ENCODE measurements at places on chromosomes 7 and 10.

DNA sequence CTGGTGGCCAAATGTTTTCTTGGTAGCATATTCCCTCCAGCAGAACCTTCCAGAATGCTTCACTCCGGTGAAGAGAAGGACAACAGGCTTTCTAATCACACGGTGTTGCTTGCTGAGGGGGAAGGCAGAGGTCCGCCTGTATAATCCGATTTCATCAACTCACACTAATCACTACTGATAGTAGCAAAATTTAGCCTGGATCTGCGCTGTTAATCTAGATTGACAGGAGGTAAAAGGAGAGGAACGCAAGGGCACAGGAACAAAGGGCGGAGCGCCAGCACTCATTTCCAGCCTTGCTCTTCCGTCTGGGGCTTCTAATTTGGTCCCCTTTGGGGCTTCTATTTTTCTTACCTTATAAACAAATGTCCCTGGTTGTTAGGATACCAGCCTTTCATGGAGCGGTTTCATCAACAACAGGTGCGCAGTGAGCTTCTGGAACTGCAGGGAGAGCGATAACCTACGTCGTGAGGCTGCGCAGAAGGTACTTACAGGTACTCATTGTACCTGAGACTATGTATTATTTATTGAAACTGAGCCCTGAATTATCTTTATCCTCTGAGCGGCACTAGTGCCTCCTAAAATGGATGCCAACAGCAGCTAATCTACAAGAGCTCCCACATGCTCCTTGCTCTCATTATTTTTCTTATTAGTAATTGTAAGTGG, 150.6 kb downstream of the CACNB2 start:
- no peak for DNase-seq

DNA sequence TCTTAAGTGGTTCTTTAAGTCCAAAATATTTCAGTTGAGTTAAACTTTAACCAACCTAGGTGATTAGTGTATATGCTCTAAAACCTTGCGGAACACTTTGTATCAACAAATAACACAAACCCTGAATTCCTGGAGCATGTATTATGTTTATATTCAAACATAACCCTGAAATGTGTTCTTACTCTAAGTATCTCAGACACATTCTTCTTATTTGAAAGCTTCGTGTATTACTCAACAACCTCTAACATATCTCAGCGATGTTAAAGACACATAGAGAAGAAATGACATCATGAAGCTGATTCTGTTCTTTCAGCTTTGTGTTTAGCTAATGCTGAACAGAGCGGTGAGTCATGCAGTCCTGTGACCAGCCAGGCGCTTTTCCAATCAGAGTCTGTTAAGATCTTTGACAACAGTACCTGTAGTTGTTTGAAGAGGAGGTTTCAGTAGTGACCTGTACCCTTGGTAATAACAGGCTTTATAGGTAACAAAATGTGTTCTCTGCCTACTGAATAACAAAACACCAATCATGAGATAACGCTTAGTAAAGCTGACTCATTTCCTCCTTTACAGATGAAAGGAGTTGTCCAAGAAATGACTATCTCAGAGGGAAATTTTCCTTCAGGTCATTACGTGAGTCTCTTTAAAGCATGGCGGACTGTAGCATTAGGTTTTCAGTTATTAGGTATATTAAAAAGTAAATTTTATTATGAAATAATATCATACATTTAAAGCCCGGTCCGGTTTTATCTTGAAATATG, 67.3 kb upstream of the KLF6 start:
- peak; percentile 69 for DNase-seq

DNA sequence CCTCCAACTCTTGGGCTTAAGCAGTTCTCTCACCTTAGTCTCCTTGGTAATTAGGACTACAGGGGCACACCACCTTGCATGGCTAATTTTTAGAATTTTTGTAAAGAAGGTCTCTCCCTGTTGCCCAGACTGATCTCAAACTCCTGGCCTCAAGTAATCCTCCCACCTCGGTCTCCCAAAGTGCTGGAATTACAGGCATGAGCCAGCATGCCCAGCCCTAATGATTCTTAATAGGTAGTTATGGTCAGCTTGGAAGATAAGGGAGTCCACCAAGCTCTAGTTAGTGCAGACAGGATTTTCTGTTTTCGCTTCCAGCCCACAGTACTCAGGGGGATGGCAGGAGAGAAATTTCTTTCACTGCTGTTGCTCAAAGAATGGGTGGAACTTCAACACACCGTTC, 127.9 kb upstream of the PLXDC2 start:
- no peak for DNase-seq

GRCh38 chr10:113475381-113475807, 77.5 kb upstream of the HABP2 start:
- no peak for DNase-seq

DNA sequence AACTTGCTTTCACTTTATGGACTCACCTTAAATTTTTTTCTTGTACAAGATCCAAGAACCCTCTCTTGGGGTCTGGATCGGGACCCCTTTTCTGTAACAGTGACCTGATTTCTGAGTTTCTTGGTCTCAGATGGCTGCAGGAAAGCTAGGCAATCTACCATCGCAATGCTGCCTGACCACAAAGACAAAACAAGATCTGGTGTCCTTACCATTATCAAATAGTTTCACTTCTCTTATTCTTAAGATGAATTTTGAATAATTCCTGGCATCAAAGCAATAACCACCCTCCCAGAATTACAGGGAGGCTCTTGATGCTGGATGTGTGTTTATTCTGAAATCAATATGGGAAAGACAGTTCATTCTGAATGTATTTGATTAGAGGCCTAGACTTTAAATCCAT, 77.4 kb upstream of the FRMD4A start:
- DNase-seq = no peak

Measured in thoracic aorta (tissue), 2 donors.